ENCODE measurements at places on chromosomes 7 and 10.

DNA sequence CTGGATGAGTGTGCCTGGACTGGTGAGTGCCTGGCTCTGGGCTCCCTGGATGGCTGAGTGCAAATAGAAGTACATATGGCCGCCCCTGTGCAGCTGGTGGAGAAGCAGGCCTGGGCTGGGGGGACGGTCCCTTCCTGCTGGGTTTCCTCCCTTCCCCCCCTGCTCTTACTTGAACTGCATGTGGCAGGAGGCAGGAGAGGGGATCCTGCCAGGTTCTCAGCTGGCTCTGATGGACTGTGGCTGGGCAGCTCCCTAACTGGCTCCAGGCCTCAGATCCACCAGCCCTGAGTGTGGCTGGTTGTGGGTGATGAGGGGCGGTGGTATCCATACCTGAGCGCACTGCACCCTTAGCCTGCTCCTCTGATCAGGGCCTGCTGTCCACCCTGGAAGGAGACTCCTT lies 26.9 kb downstream of the ADCY1 start:
- no peak for DNase-seq

DNA sequence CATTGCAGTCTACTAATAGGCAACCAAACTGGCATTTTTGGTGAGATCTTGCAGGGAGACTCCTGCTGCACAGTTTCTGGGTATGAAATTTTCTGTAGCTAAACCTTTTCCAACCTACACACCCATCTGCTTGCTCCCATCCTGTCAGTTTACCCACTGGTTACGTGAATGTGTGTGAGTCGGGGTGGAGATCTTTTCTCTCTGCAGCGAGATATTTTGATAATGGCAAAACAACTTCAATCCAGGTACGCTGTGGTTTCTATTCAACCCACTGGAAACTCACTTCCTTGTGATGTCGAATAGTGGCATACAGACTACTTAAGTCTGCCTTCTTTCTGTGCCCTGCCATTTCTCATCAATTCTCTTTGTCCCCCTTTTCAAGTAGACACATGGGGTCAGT lies 4.5 kb downstream of the PLEKHA1 start:
- DNase-seq = no peak

DNA sequence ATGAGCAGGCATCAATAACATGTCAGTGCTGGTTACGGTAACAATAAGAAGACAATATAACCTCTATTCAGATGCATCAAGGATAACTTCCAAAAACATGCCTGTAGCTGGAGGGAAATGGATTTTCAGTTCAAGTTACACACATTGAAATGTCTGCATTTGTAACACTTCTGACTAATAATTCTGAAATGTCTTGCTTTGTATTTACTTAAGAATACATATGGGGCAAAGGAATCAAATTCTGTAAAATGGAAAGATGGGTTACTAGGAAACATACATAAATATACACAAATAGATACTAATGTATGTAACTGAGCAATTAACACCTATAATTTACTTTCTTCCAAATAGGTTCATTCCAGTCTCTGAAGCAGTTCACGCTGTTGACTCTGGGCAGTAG lies 18.6 kb upstream of the MTPN start:
- no peak for DNase-seq

GRCh38 chr7:11833431-11833830 lies 1.4 kb upstream of the THSD7A start:
- DNase-seq = no peak

DNA sequence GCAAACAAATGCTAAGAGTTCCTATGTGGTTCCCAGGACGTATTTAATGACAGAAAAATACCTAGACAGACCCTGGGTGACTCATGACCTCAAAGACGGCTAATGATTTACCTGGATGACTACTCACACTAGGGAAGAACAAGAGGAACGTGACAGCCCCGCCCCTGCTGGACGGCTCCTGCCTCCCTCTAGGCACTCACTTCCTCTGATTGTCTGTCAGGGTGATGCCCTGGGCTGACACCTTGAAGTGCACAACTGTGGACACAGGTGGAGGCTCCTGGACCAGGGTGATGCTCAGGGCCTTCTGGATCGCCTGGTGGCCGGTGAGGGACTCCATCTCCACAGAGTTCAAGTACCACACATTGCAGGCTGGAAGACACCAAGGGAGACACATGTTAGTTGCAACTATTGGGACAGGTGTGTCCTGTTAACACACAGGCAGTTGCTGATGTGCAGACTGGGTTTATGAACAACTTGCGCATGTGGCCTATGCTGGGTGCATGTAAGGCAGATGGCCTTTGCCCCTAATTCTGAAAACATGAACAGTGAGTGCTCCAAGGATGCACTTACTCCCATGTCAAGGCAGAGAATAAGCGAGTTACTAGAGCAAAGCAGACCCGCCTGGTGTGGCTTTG lies 298.3 kb downstream of the TNS3 start:
- no peak for DNase-seq

Measured in stimulated activated CD8-positive, alpha-beta memory T cell treated with anti-CD3 and anti-CD28 coated beads, Interleukin-7, amount 100 ng/mL, for 1 hour (primary cell).